HepG2 (cell line): ENCODE measurements at places on chromosomes 12 and 14.

DNA sequence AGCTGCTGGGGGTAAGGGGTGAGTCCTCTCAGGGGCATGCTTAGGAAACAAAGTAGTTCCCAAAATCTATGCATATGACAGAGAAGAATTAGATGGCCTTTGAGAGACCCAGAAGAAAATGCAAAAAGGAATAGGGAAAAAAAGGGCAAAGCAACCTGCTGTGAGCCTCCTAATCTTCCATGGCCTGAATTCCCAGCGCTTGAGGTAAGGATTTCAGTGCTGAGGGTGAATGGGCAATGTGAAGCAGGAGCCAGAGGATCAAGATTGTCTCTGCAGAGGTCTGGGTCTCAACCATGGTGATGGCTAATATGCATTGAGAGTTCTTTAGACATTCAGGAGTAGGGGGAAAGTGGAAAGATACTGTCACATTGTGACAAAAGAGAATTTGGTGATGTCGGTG, 31.5 kb downstream of the GPR65 start:
- DNase-seq = no peak

- DNase-seq = no peak
Measured at GRCh38 chr12:53539526-53539925, 32.2 kb upstream of the NPFF start.

DNA sequence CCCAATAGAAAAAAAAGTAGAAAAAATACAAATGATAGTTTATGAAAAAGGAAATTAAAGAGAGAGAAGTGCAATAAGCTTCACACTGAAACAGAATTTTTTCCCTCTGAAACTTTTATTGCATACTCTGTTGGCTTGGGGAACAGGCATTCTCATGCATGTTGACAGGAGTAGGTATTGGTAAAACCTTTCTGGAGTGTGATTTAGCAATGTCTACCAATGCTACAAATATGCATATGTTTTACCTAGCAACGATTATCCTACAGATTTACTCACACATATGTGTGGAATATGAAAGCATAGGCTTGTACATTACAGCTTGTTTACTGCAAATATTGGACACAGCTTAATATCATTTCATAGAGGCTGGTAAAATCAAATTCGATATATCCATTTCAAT, 125.7 kb upstream of the MYF6 start:
- no peak for DNase-seq

GRCh38 chr12:131065279-131065678, 111.6 kb downstream of the ADGRD1 start:
- no peak for DNase-seq

GRCh38 chr12:54019091-54019811, 9.0 kb upstream of the HOXC6 start:
- DNase-seq = no peak

GRCh38 chr12:93798279-93799151, 121.3 kb downstream of the CRADD start:
- DNase-seq = no peak

DNA sequence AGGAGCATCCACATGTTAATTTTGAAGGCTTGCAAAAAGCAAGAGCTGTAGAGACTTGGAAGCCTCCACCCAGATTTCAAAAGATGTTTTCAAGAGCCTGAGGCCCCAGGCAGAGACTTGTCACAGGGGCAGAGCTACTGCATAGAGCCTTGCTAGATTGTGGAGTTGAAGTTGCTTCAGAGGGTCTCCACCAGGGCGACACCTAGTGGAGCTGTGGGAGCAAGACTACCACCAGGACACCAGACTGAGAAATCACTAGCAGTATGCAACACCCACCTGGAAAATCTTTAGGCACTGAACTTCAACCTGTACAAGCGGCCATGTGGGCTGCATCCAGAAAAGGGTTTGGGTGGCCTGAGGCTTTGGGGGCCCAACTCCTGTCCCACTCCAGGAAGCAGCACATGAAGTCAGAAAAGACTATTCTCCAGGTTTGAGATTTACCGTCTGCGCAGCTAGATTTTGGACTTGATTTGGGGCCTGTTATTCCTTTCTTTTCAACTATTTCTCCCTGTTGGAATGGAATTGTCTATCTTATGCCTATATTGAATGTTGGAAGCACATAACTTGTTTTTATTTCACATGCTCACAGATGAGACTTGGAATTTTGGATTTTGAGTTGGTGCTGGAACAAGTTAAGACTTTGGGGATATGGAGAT, 508.6 kb downstream of the FLRT2 start:
- peak; percentile 10 for DNase-seq

- DNase-seq = no peak
Measured at GRCh38 chr12:89927226-89927698, 218.6 kb upstream of the ATP2B1 start.

GRCh38 chr14:37116933-37117849, 55.2 kb downstream of the SLC25A21 start:
- peak; percentile 39 for DNase-seq

- DNase-seq = no peak
Measured at GRCh38 chr12:48937170-48937569, 11.9 kb upstream of the FKBP11 start.

DNA sequence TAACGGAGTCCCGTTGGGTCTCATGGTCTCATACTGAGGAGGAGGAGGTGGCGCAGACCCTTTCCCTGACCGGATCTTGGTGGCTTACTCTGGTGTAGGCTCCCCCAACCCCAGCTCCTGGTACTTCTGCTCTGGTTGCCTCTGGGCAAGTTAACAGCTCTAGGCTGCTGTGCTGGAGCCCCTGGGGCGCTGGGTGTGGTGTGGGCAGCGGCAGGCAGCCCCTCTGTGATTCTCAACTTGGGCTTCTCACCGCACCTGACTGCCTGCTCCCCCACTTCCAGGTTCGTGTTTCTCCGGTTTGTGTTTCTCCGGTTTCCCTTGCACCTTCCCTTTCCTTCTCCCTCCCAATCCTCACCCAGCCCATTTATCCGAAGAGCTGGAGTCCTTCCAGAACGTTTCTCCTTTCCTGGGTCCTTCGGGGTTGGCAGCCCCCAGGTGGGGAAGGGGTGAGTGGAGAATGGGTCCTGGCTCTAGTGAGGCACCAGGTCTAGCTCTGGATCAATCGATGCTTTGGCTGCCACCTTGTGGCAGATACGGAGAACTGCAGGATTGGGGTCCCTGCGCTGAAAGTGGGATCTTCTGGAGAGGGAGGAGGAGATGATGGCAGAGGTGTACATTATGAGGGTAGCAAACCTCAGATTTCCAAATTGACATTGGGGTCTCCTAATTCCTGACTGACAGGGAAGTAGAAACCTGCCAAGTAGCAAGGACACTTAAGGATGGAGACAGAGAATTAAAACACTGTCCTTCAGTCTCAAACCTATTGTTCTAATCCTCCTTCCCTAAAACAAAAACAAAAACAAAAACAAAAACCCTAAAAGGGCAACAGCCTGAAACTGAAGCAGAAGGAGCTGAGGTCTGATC, 8.3 kb downstream of the CISTR start:
- peak; percentile 56 for DNase-seq

DNA sequence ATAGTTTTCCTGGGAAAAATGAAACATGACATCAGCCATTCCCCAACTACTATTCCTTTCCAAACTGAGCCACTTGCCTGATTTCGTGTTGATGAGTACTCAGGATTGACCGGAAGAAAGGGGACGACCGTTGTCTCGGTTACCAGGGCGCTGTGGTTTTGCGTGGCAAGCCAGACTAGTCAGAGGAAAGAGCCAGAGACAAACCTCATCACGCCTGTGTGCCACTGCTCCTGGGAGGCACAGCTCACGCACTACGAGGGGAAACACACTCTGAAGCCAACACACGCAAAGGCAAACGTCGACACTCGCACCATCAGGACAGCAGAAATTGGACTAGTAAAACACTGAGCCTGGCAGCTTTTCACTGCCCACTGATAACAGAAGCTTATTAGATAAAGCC, 35.0 kb downstream of the GIT2 start:
- DNase-seq = no peak

DNA sequence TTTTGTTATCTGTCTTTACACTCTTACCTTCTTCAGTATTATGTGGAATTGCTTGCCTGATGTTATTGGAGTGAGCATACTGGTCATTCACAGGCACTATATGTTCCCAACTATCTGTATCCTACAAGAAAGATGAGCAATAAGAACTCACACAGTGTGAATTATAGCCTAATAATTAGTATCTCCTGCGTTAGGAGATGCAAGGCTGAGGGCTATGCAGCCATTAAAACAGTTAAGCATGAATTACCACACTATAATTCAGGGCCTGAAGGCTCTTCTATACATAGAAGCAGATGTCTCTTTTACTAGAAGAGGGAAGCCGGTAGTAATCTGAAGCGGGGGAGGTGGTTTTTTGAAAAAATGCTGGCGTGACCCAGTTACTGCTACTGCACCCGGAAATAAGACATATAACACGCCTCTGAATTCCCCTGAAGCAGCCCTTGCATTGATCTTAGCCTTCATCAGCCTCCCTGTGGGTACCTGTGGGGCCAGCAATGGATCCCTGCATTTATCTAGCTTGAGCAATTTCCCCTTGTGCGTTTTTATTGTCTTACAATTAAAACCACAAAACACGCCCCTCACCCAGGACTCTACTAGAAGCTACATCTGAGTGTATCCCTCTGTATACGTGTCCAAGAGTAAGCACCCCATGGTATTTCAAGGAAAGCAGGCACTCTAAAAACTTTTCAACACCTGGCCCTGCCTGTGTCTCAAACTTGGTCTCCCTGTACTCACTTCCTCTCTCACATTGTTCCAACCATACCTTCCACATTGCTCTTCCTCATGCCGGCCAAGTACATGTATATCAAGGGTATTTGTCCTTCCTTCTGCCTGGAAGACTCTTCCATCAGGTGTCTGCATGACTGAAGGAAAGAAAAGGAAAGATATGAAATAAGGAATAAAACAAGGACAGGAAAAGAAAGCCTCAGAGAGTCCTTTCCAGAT, 210.9 kb upstream of the ARID2 start:
- DNase-seq = no peak

DNA sequence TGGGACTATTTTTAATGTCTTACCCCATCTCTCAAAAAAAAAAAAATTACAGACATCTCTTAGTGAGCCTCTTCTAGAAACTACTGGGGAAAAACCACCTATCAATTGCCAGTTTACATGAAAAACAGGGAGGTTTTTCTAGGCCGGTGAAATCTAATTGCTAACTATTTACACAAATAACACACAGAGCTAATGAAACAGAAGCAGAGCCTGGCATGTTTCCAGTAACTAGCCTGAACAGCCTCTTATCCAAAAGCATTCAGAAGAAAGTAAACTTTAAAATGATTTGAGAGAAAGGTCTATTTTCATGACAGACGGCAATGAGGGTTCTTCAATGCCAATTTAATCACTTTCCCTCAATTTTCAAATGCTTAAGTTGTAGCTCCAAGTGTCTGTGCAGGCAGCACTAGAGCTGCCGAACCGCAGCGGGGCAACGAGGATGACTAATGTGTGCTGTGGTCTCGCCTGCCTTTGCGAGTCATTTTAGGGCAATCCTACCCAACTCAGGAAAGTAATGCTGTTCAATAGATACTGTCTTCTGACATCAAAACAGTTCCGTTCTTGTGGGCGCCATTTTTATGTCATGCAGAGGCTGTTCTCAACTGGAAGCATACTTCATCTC, 84.6 kb downstream of the SETD3 start:
- DNase-seq = no peak

GRCh38 chr14:98542316-98542715, 729.7 kb downstream of the BCL11B start:
- DNase-seq = no peak

GRCh38 chr12:77537663-77538062, 293.0 kb upstream of the NAV3 start:
- DNase-seq = no peak

GRCh38 chr14:70776197-70776596, 33.1 kb downstream of the MAP3K9 start:
- DNase-seq = no peak

DNA sequence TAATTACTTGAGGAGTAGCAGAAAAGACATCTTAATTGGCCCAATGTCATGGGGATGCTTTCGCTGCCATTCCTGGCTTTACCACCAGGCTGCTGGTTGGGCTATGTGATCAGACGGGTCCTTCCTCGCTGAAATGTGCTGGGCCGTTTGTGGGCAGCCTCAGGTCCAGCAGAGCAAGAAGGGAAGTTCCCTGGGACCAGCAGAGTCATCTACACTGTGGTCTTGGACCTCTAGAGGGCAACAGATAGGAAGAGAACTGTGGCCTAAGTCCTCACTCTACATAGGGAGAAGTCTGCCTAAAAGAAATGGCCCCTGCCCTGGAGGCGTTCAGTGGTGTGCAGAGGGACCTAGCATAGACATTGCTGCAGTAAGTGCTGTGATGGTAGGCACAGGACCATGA, 10.9 kb downstream of the EVL start:
- DNase-seq = peak; percentile 15

DNA sequence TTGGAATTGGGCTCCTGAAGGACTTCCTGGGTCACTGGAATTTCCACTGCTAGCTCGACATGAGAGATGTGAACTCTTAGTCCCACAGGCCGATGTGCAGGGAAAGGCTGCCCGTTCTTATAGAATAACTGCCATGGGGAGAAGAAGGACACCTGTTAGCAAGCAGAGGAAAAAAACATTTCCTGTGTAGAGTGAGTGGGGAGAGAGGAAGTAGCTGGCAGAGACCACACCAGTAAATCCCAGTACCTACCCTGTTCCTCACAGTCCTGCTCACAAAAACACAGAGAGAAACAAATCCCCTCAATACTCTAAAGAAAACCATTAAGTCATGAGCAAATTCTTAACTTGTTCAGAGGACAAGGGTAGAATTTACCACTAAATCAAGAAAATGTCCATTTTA, 29.5 kb downstream of the AREL1 start:
- no peak for DNase-seq

DNA sequence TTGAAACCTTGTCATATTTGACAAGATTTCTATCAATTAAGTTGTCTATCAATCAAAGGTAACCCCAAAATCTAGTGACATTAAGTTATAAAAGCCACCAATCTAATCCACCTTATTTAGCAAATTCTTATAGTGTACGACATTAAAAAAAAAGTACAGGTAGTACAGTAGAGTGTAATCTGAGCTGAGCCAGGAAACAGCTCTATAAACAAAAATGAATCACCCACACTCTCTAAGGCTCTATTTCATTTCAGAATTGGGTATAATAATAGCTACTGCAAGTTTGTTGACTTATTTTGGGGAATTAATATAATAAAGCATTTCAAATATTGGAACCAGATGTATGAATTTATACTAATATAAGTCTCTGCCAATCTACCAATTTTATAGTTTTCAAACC, 342.4 kb upstream of the FLRT2 start:
- no peak for DNase-seq

DNA sequence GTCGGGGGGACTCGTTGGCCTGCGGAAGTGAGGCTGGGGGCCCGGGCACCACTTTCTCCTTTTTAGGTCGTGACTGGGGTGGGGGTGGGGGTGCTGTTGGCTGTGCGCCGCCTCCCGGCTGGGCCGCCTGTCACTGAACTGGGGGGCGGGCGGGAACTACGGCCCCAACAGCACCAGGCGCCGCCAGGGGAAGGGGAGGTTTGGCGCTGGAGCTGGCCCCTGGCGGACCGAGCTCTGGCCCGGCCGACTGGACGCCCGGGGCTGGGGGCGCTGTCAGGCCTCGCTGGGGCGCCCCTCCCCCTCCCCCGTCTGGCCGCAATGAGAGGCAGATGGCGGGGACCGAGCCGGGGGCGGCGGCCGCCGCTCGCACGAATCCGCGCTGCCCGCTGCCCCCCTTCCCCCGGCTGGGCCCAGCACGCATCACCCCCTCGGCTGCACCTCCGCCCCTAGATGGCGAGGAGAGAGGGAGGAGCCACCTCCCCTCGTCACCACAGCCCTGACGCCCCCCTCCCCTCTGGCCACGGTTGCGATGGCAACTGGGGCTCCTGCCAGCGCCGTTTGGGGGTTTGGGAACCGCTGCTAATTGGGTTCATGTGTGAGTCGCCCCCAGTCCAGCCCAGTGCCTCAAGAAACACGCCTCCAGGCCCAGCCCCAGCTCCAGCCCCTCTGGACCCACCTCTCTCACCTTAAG, 723 bp downstream of the NFATC4 start:
- no peak for DNase-seq
